ENCODE measurements at places on chromosomes 11 and 22.

GRCh38 chr11:15726893-15727519, 612.3 kb downstream of the INSC start:
- no peak for DNase-seq

GRCh38 chr11:35200811-35201341, 61.9 kb downstream of the CD44 start:
- no peak for DNase-seq

GRCh38 chr11:70272009-70272408, 1.5 kb downstream of the PPFIA1 start:
- no peak for DNase-seq

- no peak for DNase-seq
Measured at GRCh38 chr22:22591348-22592299, 32.6 kb upstream of the PRAME start.

DNA sequence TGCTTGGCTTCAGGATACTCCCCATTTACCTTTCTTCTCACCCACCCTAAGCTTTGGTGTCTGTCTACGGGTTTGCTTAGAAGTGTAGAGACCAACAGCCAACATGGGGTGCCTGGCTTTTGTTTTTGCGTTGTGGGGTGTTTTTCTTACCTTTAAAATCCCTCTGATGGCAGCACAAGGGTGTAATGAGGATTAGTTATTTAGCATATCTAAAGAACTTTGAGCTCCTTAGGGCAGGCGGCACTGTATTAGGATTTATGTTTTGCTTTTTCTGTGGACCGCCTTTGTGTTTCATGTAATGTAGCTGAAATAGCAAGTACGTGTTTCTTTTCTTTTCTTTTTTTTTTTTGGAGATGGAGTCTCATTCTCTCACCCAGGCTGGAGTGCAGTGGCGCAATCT, 8.9 kb downstream of the AP2A2 start:
- no peak for DNase-seq

DNA sequence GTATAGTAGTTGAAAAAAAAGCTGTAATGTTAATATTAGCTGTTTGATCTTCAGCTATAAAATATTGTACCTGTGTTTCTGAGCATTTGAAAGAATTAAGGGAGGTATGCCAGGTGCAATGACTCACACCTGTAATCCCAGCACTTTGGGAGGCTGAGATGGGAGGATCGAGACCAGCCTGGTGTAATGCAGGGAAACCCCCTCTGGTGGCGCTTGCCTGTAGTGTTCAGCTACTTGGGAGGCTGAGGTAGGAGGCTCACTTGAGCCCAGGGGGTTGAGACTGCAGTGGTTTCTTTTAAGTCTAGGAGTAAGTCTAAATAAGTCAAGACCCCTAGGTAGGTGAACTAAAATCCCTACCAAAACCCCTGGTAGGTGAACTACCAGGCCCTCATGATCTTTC, 37.1 kb downstream of the TAF1D start:
- no peak for DNase-seq

DNA sequence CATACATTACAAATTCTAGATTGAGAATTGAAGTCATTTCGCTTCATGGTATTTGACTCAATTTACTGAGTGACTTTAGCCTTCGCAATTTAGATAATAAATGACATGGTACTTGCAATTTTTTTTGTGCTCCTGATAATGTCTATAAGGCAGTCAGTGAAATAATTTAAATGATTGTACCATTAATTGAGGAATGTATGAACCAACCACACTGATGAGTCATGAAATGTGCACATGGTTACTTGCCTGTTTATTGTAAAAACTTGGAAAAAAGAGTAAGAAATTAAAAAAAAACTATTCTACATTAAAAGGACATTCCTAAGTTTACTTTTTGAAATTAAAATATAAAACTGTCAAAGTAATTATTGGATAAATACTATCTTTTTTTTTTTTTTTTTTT, 43.3 kb downstream of the DNAJC24 start:
- no peak for DNase-seq

DNA sequence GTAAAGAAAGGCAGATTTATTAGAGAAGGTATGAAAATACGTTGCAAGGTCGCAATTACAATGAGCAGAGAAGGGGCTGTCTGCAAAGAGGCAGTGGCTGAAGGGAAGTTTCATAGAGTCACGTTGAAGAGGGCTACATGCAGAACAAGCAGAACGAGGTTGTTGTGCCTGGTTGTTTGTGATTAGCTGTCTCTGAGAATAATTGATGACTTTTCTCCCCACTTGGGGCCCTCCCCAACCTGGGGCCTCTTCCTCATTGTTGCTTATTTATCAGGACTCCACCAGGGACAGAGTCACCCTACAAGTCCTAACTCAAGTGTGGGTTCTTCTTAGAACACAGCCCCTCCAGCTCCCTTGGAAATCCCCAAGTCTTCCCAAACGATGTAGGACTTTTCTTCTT, 29.1 kb downstream of the CSF2RB start:
- no peak for DNase-seq

GRCh38 chr22:36409911-36410756, 22.4 kb upstream of the MYH9 start:
- DNase-seq = peak; percentile 40

DNA sequence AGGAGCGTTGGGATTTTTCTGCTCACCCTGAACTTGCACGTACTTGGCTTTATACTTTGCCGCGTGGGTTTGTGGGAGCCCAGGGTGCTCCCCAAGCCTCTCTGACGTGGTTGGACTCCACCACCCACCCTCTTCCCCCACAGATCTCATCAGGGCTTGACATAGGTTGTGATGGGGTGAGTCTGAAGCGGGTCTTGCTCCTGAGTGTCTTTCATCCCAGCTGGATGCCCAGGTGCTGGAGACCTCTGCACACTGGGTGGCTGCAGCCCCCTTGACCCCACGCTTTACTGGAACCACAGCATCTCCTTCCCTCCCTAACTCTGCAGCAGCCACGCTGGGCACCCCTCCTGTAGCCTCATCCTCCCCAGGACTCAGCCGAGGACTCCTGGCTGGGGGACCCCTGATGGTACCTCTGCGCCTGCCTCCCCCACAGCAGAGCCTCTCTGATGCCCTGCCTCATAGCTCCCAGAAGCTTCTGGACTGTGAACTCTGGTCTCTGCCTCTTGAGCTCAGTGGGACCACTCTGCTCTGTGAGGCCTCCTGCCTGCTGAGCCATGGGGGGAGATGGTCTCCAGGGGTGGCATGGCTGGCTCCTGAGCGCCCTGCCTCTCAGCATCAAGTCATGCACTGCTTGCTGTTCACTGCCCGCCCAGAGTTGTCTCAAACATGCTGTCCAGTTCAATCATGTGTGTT, 45.2 kb downstream of the MYEOV start:
- DNase-seq = no peak

- DNase-seq = no peak
Measured at GRCh38 chr22:49402169-49402568, 425.5 kb downstream of the BRD1 start.

DNA sequence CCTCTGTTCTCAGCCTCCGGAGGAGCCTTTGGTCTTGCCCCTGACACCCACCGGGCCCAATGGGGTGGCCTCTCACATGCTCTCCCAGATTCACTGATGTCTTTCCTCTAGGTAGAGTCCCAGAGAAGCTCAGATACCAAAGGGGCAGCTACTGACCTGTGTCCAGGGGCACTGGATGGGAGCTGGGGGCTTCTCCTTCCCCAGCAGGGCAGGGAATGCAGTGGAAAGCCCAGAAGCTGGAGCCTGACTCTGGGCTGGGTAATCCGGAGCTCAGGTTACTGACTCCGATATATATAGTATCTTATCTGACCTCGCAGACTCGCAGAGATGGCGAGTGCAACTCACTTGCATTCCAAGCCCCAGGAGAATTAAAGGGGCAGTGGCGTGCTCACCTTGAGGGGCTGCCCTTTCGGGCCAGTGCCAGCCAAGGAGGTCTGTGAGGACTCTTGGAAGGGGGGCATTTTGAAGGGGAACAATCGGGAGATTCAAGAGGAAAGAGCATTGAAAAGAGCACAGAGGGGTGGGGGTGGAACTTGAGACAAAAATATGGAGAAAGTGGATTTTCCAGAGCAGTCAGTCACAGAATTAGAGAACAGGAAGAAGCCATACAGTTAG, 2.5 kb downstream of the USP2 start:
- no peak for DNase-seq

DNA sequence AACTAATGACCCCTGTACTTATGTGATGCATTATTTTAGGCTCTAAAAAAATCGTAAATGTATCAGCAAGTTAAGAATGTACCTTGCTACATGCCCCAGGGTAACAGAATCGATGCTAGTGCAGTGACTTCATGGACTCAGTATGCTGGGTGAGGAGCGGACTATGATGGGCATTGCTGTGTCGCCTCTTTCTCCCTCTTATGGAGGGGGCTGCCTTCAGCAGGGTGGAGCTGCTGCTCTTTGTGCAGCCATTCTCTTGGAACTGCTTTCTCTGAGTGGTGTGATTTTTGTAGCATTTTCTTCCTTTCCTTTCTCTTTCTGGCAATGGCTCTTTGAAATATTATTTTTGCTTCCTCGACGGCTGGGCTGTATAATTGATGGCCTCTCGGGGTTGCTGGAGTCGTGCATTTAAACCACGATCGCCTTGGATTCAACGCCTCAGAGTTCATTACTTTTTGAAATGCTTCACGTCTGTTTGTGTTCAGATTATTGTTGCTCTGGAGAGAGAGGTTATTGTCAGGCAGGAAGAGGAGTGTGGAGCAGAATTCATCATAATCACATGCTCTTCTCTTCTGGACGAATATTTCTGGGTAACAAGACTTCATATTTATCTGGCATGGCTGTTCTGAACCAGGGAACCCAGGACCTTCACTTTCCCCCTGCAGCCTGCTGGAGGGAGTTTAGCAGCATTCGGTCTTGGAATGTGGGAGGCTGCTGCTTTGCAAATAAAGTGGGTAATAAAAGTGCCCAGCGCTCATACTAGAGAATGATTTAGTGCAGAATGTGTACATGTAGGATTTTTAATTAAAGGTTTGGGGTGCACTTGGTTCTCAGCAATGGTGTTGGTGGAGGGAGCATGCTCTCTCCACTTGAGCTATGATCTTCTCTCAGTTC, 804.2 kb downstream of the NTM start:
- DNase-seq = no peak

GRCh38 chr22:46300491-46300890, 3.8 kb downstream of the GTSE1 start:
- DNase-seq = no peak

- no peak for DNase-seq
Measured at GRCh38 chr22:22825213-22825593, 62.4 kb upstream of the IGLL5 start.

GRCh38 chr11:15683528-15683927, 568.8 kb downstream of the INSC start:
- no peak for DNase-seq

GRCh38 chr11:111913997-111914396, 1.5 kb downstream of the HSPB2 start:
- no peak for DNase-seq

GRCh38 chr22:40399621-40400020, 29.2 kb downstream of the SGSM3 start:
- DNase-seq = no peak

- DNase-seq = no peak
Measured at GRCh38 chr11:13388741-13389140, 74.3 kb downstream of the BTBD10 start.

DNA sequence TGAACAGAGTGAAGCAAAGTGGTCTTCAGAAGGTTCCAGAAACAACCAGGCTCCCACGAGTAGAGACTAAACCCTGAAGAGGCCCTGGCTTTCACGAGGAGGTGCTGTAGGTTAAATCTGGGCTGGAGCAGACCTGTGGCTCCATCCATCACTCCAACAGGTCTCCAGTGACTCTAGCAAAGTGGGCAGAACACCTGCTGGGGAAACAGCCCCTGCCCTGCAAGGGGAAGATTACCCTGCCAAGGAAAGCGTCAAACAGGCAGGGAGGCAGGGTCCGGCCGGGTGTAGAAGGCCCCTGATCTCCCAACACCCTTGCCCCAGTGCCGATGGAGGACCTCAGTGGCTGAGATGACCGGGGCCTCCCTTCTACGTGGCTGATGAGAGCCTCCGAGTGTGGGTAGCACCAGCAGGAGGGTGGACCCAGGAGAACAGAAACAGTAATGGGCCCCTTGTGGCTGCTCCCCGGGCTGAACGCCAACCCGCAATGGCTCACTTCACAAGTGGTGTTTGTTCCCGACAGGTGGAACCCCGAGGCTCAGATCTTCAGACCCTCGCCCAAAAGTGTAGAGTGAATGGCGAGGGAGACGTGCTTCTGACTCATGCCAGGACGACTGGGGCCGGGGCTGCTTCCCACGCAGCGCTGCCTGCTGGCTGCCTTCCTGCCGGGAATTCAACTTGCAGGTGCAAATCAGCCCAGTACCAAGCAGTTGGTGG, 112.0 kb downstream of the SHANK2 start:
- DNase-seq = no peak

GRCh38 chr11:11229647-11230046, 123.4 kb downstream of the CSNK2A3 start:
- DNase-seq = no peak

DNA sequence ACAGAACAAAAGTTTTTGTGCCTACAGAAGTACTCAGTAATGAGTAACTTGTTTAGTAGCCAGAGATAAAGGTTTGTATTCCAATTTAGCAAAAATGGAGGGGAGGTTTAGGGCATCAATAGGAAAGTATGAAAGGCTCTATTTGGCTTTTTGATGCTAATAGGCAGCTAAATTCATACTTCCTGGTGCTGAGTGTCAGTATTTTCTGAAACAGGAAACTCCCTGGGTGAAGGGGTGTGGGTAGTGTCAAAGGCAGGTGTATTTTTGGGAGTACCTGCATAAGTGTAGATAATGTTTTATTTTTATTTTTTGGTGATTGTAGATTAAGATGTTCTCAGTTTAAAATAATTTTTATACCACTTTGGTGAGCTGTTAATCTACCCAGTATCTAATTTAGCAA, 29.3 kb upstream of the MMP7 start:
- no peak for DNase-seq

DNA sequence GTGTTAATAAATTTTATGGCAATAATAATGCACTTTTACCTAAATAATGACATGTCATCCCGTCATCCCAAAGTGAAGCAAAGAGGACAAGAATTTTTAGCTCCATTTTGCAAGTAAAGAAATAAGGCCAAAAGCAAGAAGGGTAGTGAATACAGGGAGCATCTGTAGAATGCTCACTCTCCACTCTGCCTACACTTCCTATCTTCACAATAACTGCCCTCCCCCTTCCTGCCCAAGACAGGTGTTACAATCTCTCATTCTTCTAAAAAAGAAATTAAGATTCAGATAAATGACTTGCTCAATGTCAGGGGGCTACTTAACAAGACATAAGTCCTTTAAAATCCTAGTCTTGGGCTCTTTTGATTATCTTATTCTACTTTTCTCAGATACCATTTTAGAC, 8.9 kb downstream of the RDX start:
- no peak for DNase-seq
